ENCODE measurements at places on chromosomes 3 and 15.

GRCh38 chr3:72317491-72317890, 530.8 kb downstream of the SHQ1 start:
- DNase-seq: no peak

DNA sequence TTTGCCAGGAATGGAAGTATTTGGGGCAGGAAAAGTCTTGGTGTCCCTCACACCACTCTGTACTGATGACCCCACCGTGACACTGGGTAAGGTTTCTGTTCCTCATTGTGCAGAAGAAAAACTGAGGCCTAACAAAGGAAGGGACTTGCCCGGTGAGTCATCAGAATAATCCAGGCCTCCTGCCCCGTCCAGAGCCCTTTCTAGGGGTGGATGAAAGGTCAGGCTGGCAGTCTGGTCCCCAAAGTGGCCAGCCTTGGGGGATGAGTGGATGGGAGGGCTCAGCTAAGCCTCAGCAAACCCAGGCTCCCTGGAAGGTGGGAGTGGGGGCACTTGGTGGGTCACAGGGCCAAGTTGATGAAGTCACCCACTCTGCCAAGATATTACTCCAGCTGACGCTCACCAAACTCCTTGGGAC, 2.3 kb upstream of the DNAH1 start:
- DNase-seq: peak; percentile 74

DNA sequence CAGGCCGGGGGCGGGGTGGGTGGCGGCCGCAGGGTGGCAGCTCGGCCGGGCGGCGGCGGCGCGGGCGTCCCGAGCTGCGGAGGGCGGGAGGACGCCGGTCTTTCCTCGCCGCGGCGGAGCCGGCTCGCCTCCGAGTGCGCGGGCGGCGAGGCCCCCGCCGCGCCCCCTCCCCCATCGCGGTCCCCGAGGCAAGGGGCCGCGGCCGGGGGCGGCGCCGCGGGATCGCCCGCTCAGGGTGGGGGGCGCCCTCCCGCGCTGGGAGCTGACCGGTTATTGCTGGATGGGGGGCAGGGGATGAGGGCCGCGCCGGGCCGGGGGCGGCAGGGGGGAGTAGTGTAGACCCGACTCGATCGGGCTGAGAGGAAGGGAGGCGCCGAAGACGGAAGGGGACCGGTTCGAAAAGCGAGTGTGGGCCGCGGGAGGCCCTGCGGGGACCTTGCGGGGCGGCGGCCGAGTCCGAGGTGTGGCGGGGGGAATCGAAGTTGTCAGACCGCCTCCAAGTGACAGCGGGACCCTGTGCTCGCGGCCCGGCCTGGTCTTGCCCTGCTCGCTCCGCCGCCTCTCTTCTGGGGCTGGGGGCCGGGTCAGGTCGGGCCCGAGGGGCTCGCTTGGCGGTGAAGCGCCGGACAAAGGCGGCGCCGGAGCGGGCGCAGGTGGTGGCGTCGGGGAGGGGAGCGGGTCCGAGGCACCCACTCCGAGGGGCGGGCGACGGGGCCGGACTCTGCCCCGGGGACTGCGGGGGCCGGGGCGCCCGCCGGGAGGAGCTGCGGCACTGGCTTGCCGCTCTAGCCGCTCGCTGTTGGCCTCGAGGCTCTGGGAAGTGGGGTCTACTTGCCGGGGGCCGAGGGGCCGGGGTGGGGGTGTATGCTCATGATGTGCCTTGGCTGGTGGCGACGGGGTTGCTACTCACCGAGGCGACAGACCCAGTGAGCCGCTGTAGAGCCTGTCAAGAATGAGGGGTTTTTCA, 1.1 kb downstream of the BAHD1 start:
- peak; percentile 18 for DNase-seq

GRCh38 chr3:136651581-136651980, 100.6 kb downstream of the STAG1 start:
- DNase-seq: no peak

GRCh38 chr3:111321786-111322185, 220.2 kb upstream of the CD96 start:
- DNase-seq: no peak

GRCh38 chr3:73352841-73353645, 271.7 kb downstream of the PDZRN3 start:
- DNase-seq: no peak

DNA sequence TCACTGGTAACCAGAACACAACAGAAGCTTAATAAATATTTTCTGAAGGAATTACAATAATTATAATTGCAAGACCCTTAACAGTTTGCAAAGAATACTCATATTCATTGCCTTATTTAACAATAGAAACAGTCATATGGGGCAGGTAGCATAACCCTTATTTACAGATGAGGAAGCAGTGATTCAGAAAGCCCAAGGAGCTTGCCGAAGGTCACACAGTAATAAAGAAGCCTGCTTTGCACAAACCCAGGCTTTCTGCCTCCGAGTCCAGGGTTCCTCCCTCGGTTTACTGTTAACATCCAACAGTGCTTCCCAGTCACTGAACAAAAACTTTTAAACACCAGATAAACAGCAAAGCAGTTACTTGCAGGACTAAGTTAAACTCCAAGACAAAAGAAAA, 35.3 kb downstream of the SRGAP3 start:
- DNase-seq: no peak

DNA sequence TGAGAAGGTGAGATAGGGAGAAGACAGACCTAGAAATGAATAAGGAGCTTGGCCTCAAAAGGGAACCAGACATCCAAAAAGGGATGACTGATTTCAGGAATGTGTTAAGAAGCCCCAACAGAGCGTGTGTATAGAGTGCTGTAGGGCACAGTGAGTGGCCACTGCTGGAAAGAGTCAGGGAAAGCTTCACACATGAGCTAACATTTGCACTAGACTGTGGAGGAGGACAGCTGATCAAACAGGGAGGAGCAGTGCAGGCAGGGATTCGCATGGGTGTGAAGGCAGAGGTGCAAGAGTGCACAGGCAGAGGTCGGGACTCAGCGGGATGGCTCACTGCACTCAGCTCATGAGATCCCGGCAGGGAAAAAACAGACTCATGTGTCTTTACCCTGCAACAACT, 61.8 kb downstream of the NPTN start:
- no peak for DNase-seq

GRCh38 chr3:37905346-37905745, 43.7 kb downstream of the CTDSPL start:
- no peak for DNase-seq

DNA sequence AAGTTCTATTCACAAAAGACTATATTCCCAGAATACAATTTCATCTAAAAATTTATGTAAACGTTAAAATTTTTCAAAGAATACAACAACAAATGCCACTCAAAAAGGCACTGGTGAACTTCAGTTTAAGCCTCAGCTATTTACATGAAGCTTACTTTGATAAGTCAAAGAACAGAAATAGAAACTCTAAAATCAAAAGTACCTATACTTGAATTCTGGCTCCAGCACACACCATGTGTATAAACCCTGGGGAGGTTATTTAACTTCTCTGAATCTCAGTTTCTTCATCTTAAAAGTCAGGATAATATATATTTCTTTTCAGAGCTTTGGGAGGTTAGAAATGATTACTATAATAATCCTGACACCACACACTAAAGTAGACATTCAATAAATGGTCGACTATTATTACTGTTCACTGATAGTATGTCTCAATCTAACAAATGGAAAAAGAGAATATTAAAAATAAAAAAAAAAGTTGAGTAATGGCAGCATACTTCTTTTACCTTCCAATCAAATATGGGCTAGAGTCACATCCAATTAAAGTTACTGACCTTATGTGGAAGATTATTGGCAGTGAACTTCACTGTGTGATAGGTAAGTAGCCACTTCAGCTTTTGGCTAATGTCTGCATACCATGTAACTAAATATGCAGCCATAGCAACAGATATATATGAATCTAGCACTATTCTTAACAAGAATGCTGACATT, 248.4 kb downstream of the ISL2 start:
- no peak for DNase-seq

- no peak for DNase-seq
These were observed 51.2 kb upstream of the SAMMSON start for GRCh38 chr3:69948246-69948862.

- DNase-seq: no peak
These were observed 94.2 kb downstream of the GABRG3 start for GRCh38 chr15:27065151-27065550.

DNA sequence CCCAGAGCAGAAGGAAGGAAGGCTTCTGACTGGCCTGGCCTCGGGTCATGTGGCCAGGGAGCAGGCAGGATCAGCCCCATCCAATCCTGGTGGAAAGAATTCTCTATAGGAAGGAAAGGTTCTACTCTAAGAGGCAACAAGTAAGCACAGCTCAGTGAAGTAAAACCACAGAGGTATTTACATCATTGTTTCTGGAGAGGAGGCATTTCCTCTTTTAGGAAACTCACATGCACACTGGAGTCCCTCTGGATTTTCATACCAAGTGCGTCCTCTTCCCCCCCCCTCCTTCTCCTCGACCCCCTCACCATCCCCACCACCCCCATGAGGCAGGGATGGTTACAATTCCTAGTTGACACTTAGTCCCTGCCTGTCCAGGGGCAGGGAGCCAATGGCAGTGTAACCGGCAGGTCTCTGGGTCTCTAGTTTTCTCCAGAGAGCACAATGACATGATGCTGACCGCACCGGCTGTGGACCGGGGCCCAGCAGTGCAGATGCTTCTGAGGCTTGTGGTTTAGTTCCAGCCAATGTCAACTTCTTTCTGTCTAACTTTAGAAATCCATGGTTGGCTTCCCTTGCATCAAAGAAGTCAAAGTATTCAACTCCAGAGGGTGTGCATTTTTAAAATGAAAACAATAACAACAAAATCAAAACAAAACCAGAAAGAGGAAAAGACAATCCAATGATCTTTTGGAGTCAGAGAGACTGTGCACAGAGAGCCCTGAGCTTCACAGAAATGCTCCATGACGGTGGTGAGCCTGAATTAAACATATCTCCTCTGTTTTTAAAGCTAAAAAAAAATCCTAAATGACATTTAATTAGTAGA, 230.3 kb upstream of the TLE3 start:
- DNase-seq: peak; percentile 80

DNA sequence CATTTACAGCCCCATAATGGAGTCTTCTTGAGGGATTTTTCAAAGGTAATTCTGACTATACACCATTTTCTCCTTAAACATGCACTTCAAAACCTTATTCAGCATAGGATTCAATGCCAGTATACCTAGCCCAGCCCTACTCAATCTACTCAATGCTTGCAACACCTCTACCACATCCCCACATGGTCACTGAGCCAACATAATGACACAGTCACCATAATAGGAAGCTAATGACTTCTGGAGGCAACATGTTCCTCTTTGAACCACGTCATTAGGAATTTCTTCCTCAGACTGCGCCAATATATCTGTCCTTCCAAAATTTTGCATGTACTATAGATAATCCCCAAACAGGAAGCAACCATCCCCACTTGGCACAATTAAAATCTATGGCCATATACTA, 153.9 kb upstream of the SETMAR start:
- no peak for DNase-seq
